ENCODE measurements at places on chromosomes 16 and 17. TPM values are rescaled to one million over a fixed set of nuclear protein-coding genes. Genes with fewer than 3 reads are reported as not detected.
A peak's percentile ranks its signal among the peaks of the same experiment; 100 is the strongest.

GRCh38 chr16:30108059-30108850 is 5.1 kb downstream of the GDPD3 start:
- DNase-seq = no peak

GRCh38 chr17:732902-733720 is 715 bp downstream of the TLCD3A start:
- peak; percentile 38 for DNase-seq

PABPN1L gene
- total RNA-seq = not detected

- no peak for DNase-seq
These were observed 12.8 kb downstream of the CDH16 start for GRCh38 chr16:66905633-66906539.
